Mammary microvascular endothelial cell (primary cell): ENCODE measurements at places on chromosomes 12 and 14. TPM values are rescaled to one million over a fixed set of nuclear protein-coding genes. Genes with fewer than 3 reads are reported as not detected.

The AKAP5 gene
- total RNA-seq = 0.07 and 0.34 TPM in 2 replicates

The RNF212B gene
- total RNA-seq = not detected in 2 replicates

The COCH gene
- total RNA-seq = 0.13 and 0.79 TPM in 2 replicates

The RFLNA gene
- not detected in 2 replicates for total RNA-seq

The ZBTB39 gene
- total RNA-seq = 3.6 and 3.9 TPM in 2 replicates

The CAPS2 gene
- total RNA-seq = 0.15 and 0.27 TPM in 2 replicates

The SPPL3 gene
- total RNA-seq = 10.2 and 12.0 TPM in 2 replicates

The AMDHD1 gene
- total RNA-seq = not detected in 2 replicates

The LRRC43 gene
- 0.93 and 2.6 TPM in 2 replicates for total RNA-seq

The C1S gene
- 0.27 and 0.79 TPM in 2 replicates for total RNA-seq

The RIMBP2 gene
- total RNA-seq = not detected in 2 replicates

The CLEC4C gene
- total RNA-seq = not detected in 2 replicates

The NGB gene
- not detected in 2 replicates for total RNA-seq

The CRACR2A gene
- total RNA-seq = 11.6 and 18.3 TPM in 2 replicates

The LRFN5 gene
- under 0.01 TPM in 1 of 2 replicates, not detected in the other for total RNA-seq

The AKAP6 gene
- 0.10 and 0.13 TPM in 2 replicates for total RNA-seq

The RNU4-1 gene
- total RNA-seq = under 0.01 TPM in 2 replicates

The RTN1 gene
- 0.25 and 0.87 TPM in 2 replicates for total RNA-seq

The KRT74 gene
- total RNA-seq = not detected in 2 replicates

The GUCY2C gene
- total RNA-seq = not detected in 2 replicates

The IRAK3 gene
- 5.1 and 5.4 TPM in 2 replicates for total RNA-seq

The FAM90A1 gene
- total RNA-seq = 0.10 TPM in 1 of 2 replicates, not detected in the other

The ENDOU gene
- total RNA-seq = not detected in 2 replicates

The SDR9C7 gene
- total RNA-seq = not detected in 2 replicates

The HELB gene
- 0.64 and 0.73 TPM in 2 replicates for total RNA-seq

The PMEL gene
- total RNA-seq = 0.69 TPM in 1 of 2 replicates, not detected in the other

The ITGB7 gene
- total RNA-seq = 0.30 and 0.80 TPM in 2 replicates

The CRIP1 gene
- total RNA-seq = 9.3 and 15.8 TPM in 2 replicates

The TMEM253 gene
- not detected in 2 replicates for total RNA-seq

The TAS2R42 gene
- not detected in 2 replicates for total RNA-seq

The ABHD12B gene
- total RNA-seq = not detected in 2 replicates

The MDM1 gene
- total RNA-seq = 5.6 and 6.6 TPM in 2 replicates

The SLC5A8 gene
- total RNA-seq = not detected in 2 replicates

The DLK1 gene
- total RNA-seq = not detected in 2 replicates

The LMO3 gene
- total RNA-seq = not detected in 2 replicates

The PROX2 gene
- not detected in 2 replicates for total RNA-seq

The INHBC gene
- not detected in 2 replicates for total RNA-seq

The LPAR5 gene
- total RNA-seq = not detected in 2 replicates

The MARK3 gene
- 46.6 and 51.9 TPM in 2 replicates for total RNA-seq

The ANKS1B gene
- 0.13 TPM in 1 of 2 replicates, not detected in the other for total RNA-seq

The TMX1 gene
- 49.4 and 53.3 TPM in 2 replicates for total RNA-seq

The ALDH2 gene
- 25.1 and 28.8 TPM in 2 replicates for total RNA-seq

The IFNG-AS1 gene
- total RNA-seq = not detected in 2 replicates

The KRT82 gene
- total RNA-seq = not detected in 2 replicates

The SYNE2 gene
- total RNA-seq = 39.0 and 48.8 TPM in 2 replicates

The CCDC38 gene
- total RNA-seq = 0.07 and 0.15 TPM in 2 replicates

The SERPINA1 gene
- total RNA-seq = not detected in 2 replicates

The GPR68 gene
- 2.1 and 2.2 TPM in 2 replicates for total RNA-seq

The MYF6 gene
- not detected in 2 replicates for total RNA-seq

The RHOJ gene
- 20.3 and 24.3 TPM in 2 replicates for total RNA-seq
